ENCODE measurements at places on chromosomes 13 and 19. TPM values are rescaled to one million over a fixed set of nuclear protein-coding genes. Genes with fewer than 3 reads are reported as not detected.

DNA sequence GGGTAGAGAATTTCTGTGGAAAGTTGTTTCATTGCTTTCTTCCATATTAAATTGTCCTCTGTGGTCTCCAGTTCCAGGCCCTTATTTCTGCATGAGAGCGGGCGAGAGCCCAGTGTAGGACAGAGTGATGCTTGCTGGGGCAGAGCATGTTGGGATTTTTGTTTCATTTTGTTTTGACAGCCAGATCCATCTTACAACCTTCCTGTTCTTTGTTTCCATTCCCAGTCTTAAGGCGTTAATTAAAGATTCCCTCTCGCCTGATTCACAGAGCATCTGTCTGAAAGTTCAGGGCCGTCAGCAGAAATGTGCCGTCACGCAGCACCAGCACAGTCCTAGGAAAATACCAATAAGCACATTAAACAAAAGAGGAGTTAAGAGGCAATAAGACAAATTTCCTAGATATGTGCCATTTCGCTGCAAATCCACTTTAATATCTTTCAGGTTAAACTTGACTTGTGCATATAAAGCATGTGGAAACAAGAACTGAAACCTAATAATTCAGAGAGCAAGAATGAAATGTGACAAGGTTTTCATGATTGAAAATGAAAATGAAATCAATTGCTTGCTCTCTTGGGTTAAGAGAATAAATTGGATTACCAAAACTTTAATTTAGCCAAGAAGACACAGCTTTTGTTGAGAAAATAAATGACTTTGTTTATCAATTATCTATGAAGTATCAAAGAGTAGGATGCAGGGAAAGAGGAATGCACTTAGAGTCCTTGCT lies 210.7 kb upstream of the SLC10A2 start:
- no peak overlapping the region for H3K4me3 ChIP-seq
- no peaks in the 10 kb centered on the region for H3K4me1 ChIP-seq
- H3K36me3 ChIP-seq, result no peaks in the 10 kb centered on the region
- DNase-seq, result no peak

- peaks cover 12% of the 10 kb centered on the region for H3K36me3 ChIP-seq
- no peak for DNase-seq
- peak overlapping the region; percentile 16 for H3K27ac ChIP-seq
- no peak overlapping the region for H3K4me3 ChIP-seq
Measured at GRCh38 chr13:44969551-44970484, 19.5 kb downstream of the NUFIP1 start.

The ZNF470 gene
- polyA plus RNA-seq, result 2.5 TPM

The KIR3DL1 gene
- 0.07 TPM for polyA plus RNA-seq

The ILF3 gene
- polyA plus RNA-seq, result 82.9 TPM

The HSH2D gene
- 119 TPM for polyA plus RNA-seq

DNA sequence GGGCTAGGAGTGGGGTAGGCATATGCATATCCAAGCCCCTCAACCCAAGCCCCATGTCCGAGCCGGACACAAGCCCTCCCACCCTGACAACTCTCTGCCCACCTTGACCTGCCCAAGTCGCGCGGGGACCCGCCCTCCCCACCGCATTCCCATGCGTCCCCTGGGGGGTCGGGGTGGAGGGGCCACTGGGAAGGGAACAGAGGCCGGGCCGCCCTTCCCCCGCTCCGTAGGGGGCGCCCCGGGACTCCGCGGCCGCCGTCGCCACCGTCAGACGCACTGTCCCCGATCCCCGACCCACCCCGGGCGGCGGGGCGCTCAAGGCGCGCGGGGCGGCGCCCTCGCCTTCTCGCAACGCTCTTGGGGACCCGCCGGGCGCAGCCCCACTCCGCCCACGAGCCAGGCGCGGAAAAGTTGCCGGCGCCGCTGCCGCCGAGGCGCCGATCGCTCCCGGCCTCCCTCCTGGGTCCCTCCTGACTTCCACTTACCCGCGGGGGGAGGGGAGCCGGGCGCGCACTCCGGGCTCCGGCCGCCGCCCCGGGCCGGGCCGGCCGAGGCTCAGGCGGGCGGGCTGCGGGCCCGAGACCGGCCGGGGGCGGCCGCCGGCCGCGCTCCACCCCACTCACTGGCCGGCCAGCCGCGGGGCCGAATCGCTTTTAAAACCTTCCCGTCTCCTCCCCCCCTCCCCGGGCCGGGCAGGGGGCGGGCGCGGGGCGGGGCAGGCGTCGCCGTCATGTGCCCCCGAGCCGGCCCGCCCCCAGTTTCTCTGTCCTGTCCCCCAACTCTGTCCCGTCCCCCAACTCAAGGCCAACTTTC lies 34.4 kb upstream of the NANOS3 start:
- peaks cover 94% of the 10 kb centered on the region for H3K4me1 ChIP-seq
- DNase-seq, result peak; percentile 93
- H3K36me3 ChIP-seq, result no peaks in the 10 kb centered on the region
- H3K27me3 ChIP-seq, result no peaks in the 10 kb centered on the region
- H3K27ac ChIP-seq, result peak overlapping the region; percentile 98

The ZMYM5 gene
- polyA plus RNA-seq, result 6.6 TPM

GRCh38 chr13:110379905-110380341 lies 72.8 kb downstream of the COL4A2 start:
- no peak overlapping the region for H3K4me3 ChIP-seq
- H3K36me3 ChIP-seq, result no peaks in the 10 kb centered on the region
- no peak for DNase-seq
- H3K27ac ChIP-seq, result no peak overlapping the region
- no peaks in the 10 kb centered on the region for H3K27me3 ChIP-seq

The KLK2 gene
- polyA plus RNA-seq, result 0.86 TPM

GRCh38 chr13:20714563-20715329 lies 11.2 kb downstream of the IL17D start:
- H3K36me3 ChIP-seq, result no peaks in the 10 kb centered on the region
- no peak overlapping the region for H3K27ac ChIP-seq
- DNase-seq, result no peak
- no peak overlapping the region for H3K4me3 ChIP-seq
- no peaks in the 10 kb centered on the region for H3K27me3 ChIP-seq

DNA sequence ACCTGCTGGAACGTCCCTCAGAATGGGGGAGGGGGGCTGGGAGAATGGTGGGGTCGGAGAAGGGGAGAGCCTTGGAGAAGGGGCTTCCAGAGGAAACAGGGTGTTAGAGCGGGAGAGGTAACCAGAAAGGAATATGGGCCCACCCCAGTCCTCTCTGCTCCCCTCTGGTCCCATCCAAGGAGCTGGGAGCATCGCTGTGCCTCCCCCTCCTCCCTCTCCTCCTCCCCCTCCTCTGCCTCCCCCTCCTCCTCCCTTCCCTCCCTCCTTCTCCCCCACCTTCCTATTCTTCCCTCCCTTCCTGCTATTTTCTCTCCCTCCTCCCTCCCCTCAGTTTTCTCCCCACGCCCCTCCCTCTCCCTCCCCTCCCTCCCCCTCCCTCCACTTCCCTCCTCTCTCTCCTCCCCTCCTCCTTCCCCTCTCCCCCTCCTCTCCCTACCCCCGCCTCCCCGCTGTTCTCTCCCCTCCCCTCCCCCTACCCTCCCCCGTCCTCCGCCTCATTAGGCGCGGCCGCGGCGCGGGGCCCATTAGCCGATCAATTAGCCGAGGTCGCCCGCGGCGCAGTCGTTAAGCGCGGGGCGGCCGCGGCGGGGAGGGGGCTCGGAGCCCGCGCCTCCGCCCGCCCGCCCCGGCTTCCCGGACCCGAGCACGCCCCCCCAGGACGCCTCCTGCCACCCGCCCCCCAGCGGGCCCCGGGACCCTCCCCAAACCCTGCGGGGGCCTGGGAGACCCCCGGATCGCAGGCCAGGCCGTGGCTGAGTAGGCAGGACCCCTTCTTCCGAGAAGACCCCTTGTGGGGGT lies 15.4 kb downstream of the TLE5 start:
- DNase-seq, result no peak
- H3K4me3 ChIP-seq, result peak overlapping the region; percentile 48
- H3K27me3 ChIP-seq, result no peaks in the 10 kb centered on the region
- peaks cover 7% of the 10 kb centered on the region for H3K4me1 ChIP-seq
- peak overlapping the region; percentile 79 for H3K27ac ChIP-seq
- H3K36me3 ChIP-seq, result no peaks in the 10 kb centered on the region

The CD209 gene
- polyA plus RNA-seq, result 0.42 TPM

The OR7C2 gene
- not detected for polyA plus RNA-seq

DNA sequence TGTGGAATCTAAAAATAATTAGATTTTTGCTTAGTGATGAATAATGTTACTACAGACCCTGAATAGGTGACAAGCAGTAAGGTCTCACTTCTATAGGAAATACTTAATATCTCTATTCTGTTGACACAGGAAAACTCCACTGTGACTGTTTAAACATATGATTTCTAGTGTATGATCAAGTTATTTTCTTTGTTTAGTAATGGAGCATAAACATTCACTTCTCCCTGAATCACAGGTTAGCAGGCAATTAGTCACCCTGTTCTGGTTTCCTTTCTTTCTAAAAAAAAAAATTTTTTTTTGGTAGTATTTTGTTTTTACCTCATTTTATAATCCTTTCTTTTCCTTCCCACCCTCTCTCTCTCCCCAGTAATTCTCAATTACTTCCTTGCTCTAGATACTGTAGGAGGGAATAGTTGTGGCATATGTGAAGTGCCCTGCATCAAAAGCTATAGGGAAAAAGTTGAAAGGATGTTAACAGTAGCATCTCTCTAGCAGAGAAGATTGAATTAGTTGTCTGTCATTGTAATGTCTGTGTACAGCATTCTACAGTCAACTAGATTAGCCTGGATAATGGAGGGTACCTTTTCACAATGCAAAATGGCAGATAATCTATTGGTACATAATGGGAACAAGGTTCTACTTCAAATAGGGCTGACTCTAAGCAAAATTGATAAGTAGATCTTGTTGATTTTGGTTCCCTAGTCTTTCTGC lies 3.5 kb downstream of the HS6ST3 start:
- DNase-seq, result no peak
- no peaks in the 10 kb centered on the region for H3K36me3 ChIP-seq
- H3K27ac ChIP-seq, result no peak overlapping the region
- peaks cover 30% of the 10 kb centered on the region for H3K27me3 ChIP-seq

GRCh38 chr19:805166-805551 lies 7.9 kb downstream of the PTBP1 start:
- peaks cover 86% of the 10 kb centered on the region for H3K4me1 ChIP-seq
- no peak overlapping the region for H3K4me3 ChIP-seq
- no peak overlapping the region for H3K27ac ChIP-seq
- H3K27me3 ChIP-seq, result no peaks in the 10 kb centered on the region
- peaks cover 99% of the 10 kb centered on the region for H3K36me3 ChIP-seq
- DNase-seq, result no peak

DNA sequence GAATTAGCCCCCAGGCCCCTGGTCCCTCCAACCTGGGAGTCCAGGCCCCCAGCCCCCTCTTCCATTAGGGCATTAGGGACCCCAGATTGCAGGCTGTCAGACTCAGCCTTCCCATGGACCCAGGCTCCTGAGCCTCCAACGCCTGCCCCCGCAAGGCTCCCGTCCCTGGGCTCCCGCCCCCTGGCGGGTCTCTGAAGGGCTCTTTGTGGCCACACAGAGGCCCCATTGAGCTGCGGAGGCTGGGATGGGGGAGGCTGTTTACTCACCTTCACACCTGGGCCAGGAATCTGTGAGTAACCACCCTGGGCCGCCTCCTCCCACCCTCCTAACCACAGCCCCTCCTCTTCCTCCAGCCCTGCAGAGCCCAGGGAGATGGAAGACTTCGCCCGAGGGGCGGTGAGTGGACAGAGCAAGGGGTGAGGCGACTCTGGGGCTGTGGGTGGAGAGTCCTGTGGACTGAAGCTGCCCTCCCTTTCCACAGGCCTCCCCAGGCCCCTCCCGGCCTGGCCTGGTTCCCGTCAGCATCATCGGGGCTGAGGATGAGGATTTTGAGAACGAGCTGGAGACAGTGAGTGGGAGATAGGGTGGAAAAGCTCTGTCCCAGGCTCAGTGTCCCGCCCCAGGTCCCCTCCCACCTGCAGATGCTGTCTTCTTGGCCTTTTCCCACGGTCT lies 4.9 kb downstream of the ARHGEF1 start:
- peak; percentile 93 for DNase-seq
- H3K4me1 ChIP-seq, result peaks cover 74% of the 10 kb centered on the region
- peaks cover 27% of the 10 kb centered on the region for H3K36me3 ChIP-seq
- H3K27ac ChIP-seq, result peak overlapping the region; percentile 98

GRCh38 chr13:26948353-26948752 lies 187.8 kb upstream of the GPR12 start:
- no peak overlapping the region for H3K4me3 ChIP-seq
- no peak overlapping the region for H3K27ac ChIP-seq
- no peak for DNase-seq
- H3K27me3 ChIP-seq, result no peaks in the 10 kb centered on the region

- no peak overlapping the region for H3K4me3 ChIP-seq
- H3K27ac ChIP-seq, result no peak overlapping the region
- H3K27me3 ChIP-seq, result no peaks in the 10 kb centered on the region
- H3K4me1 ChIP-seq, result peaks cover 23% of the 10 kb centered on the region
- no peak for DNase-seq
Measured at GRCh38 chr19:31261603-31262212, 87.5 kb downstream of the TSHZ3 start.

DNA sequence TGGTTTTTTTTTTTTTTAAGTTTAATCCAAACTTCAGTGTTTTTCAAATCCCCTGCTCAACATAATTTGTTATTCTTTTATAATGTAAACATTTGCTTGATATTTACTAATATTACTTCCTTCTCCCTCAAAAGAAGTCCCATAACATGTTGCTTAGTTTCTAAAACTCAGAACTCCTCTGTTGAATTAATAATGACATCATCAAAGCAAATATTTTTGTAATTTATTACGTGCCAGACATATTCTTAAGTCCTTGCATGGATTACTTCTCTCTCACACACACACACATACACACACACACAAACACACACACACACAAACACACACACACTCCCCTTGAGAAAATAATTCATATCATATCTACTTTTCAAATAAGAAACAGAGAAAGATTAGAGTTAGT lies 1432.3 kb upstream of the SPRY2 start:
- DNase-seq, result no peak
- H3K27ac ChIP-seq, result no peak overlapping the region
- no peak overlapping the region for H3K4me3 ChIP-seq
- H3K27me3 ChIP-seq, result no peaks in the 10 kb centered on the region
- H3K36me3 ChIP-seq, result no peaks in the 10 kb centered on the region

The CABP5 gene
- not detected for polyA plus RNA-seq

- no peak overlapping the region for H3K27ac ChIP-seq
- H3K27me3 ChIP-seq, result no peaks in the 10 kb centered on the region
- H3K4me1 ChIP-seq, result no peaks in the 10 kb centered on the region
- H3K4me3 ChIP-seq, result no peak overlapping the region
- no peaks in the 10 kb centered on the region for H3K36me3 ChIP-seq
Measured at GRCh38 chr13:24784319-24784718, 20.4 kb downstream of the RNF17 start.

- peak; percentile 40 for DNase-seq
- no peak overlapping the region for H3K27ac ChIP-seq
- peaks cover 62% of the 10 kb centered on the region for H3K4me1 ChIP-seq
- peaks cover 94% of the 10 kb centered on the region for H3K27me3 ChIP-seq
- no peaks in the 10 kb centered on the region for H3K36me3 ChIP-seq
Measured at GRCh38 chr19:29528946-29529645, 3.3 kb downstream of the VSTM2B start.

The NALCN gene
- 0.02 TPM for polyA plus RNA-seq

The ZNF560 gene
- 0.02 TPM for polyA plus RNA-seq

The ZNF284 gene
- polyA plus RNA-seq, result 0.82 TPM

- peaks cover 20% of the 10 kb centered on the region for H3K4me1 ChIP-seq
- peak overlapping the region; percentile 88 for H3K27ac ChIP-seq
- H3K36me3 ChIP-seq, result no peaks in the 10 kb centered on the region
- H3K4me3 ChIP-seq, result peak overlapping the region; percentile 59
- peak; percentile 89 for DNase-seq
- peaks cover 24% of the 10 kb centered on the region for H3K27me3 ChIP-seq
Measured at GRCh38 chr19:40466219-40466984, 399 bp upstream of the SPTBN4 start.

Measured in spleen (tissue), 13 donors.